ENCODE measurements at places on chromosomes 2 and 18.

- no peak for DNase-seq
Observed at GRCh38 chr2:204049635-204050034, 113.1 kb downstream of the ICOS start.

DNA sequence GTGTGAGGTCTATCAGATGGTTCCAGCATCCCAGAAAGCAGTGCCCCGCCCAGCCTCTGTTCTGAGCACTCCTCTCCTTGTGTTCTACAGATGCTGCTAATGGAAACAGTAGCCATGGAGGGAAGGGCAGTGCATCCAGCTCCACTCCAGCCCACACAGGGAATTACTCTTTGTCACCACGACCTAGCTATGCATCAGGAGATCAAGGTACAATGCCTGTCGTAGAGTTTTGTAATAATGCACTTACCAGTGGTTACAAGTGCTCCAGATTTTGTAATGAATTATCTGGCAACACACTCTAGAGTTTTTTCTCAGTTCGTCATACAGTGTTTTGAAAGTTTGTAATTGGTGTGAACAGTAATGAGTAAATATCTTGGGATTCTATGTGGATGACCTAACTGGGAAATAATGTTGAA lies 161.1 kb downstream of the ESCO1 start:
- DNase-seq = no peak

DNA sequence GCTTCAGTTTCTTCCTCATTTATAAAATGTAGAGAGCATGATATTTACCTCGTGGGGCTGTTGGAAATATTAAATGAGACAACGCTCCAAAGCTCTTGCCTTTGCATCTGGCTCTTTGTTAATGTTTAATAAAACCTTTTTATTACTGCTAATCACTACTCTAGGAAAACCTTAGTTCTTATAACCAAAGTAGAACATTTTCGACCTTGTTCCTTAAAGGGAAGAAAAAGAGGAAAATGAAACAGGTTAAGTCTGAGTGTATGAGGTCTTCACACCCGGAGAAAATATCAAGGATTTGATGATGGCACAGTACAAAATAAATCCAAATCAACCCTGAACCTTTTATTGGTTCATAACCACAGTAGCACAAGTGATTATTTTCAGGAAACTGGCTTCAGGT lies 86.6 kb upstream of the BCL2L11 start:
- DNase-seq = no peak

DNA sequence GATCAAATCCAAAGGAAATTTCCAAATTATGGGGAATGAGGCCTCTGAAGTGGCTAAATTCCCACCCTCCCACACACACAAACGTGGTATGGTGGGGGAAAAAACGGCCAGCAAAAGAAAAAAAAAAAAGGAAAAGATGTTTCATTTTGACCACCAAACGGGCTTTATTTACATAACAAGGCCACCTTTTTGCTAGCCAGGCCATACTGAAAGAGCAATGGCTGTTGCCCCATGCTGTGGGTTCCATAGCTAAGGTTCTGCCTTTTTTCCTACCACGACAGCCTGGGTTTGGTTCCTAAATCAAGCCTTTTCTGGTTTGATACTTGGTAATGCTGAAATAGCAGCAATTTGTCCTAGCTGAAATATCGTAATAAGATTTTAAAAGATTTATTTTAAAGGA lies 14.0 kb upstream of the IL1B start:
- no peak for DNase-seq

All from activated T-cell treated with anti-CD3 and anti-CD28 coated beads for 48 hours (primary cell).